ENCODE measurements at places on chromosomes 2 and 18. TPM values are rescaled to one million over a fixed set of nuclear protein-coding genes. Genes with fewer than 3 reads are reported as not detected.

- peak; percentile 81 for DNase-seq
Observed at GRCh38 chr18:48540251-48541025, 1.6 kb downstream of the CTIF start.

The RBBP8 gene
- 12.2 TPM for total RNA-seq

DNA sequence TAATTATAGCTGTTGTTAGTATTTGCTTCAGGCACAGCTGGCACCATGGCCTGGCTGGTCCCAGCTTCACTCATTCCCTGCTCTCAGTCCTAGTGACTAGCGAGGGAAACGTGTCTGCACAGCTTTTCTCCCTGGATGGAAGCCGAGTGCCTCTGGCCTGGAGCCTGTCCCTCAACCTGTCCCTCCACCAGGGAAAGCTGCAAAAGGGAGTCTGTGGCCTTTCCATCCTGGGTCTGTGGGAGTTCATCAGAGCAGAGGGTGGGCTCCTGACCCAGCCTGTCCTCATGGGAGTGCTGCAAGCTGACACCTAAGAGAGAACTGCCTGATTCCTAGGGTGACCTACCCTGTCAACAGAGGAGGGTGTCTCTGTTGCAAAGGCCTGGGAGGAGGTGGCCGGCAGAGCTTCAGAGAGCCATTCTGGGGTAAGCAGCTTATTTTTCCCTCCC, 118.3 kb downstream of the CAPN13 start:
- peak; percentile 75 for DNase-seq

The CD8A gene
- total RNA-seq, result not detected

The IL1F10 gene
- total RNA-seq, result not detected

DNA sequence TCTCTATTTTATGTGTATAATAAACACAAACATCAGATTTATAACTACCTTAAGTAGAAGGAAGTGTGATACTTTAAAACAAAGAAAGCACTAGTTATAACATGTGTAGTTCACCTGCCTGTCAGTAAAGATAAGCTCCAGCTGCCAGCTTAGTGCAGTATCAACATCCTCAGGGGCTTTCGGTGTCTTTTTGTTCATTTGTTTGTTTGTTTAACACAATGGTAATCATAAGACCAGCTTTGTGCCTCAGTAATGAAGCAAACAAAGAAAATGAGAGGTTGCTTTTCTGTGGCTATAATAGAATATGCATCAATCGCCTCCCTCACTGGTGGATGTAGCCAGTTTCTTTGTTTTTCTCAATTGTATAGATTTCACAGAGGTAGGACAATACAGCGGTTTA, 1499.0 kb upstream of the TMEFF2 start:
- no peak for DNase-seq

The DNAJC5G gene
- total RNA-seq, result 1.2 TPM

Measured in heart left ventricle (tissue), 16 donors.